ENCODE measurements at places on chromosomes 5 and 9.

- DNase-seq = no peak
Observed at GRCh38 chr9:133892193-133892920, 99.8 kb downstream of the VAV2 start.

DNA sequence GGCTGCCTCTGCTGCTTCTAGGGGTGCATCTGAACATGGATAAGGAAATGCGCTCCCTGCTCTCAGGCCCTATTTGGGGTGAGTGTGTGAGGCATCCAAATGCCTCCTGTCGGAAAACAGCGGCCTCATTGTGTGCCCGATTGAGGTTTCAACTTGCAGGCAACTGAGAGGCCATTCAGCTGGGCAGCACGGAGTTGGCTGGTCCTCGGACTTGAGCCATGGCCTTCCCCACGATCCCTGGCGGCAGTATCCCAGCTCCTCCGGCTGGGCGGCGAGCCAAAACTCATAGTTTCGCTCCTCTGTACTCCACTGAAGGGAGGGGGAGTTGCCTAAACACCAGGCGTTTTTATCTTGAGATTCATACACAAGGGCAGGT, 597.3 kb upstream of the SGCD start:
- DNase-seq = no peak

GRCh38 chr5:19564036-19564435, 424.0 kb downstream of the CDH18 start:
- DNase-seq = no peak

GRCh38 chr5:145247745-145248040, 587.4 kb downstream of the PRELID2 start:
- no peak for DNase-seq

GRCh38 chr9:108953983-108954574, 19.9 kb downstream of the ABITRAM start:
- no peak for DNase-seq

- no peak for DNase-seq
Observed at GRCh38 chr5:6183391-6184390, 194.7 kb downstream of the MED10 start.

- no peak for DNase-seq
Observed at GRCh38 chr5:137389042-137389441, 110.1 kb downstream of the SPOCK1 start.

- no peak for DNase-seq
Observed at GRCh38 chr9:127323393-127323792, 58.8 kb downstream of the GARNL3 start.

GRCh38 chr5:10601246-10602030, 37.6 kb downstream of the ANKRD33B start:
- no peak for DNase-seq

DNA sequence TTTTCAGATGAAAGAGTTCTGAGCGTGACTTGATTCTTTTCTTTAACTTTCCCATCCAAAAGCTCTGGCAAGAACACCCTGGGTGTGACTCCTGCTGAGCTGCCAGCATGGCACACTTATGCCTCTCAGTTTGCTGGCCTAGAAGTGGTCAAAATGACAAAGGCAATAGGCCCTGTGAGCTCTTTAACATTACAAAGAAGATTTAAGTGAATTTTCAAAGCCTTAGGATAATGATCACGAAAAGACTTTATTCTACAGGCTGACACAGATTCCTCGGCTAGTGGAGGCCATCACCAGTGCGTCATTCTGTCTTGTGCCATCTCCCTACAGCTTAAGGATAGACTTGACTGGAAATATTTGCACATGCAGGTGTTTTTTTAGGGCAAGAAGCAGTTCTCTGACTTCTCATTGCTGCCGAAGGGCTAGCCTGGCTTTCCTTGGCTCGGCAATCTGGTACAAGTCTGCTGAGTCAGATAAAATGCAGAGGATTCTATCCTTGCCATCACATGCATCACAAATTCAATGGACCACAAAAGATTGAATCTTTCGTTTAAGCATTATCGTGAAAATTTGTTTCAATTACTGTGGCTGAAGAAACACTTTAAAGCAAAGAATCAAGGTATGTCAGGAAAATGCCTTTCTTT, 311.5 kb downstream of the COX7C start:
- no peak for DNase-seq

- no peak for DNase-seq
Observed at GRCh38 chr9:121756474-121757280, 105.2 kb downstream of the DAB2IP start.

DNA sequence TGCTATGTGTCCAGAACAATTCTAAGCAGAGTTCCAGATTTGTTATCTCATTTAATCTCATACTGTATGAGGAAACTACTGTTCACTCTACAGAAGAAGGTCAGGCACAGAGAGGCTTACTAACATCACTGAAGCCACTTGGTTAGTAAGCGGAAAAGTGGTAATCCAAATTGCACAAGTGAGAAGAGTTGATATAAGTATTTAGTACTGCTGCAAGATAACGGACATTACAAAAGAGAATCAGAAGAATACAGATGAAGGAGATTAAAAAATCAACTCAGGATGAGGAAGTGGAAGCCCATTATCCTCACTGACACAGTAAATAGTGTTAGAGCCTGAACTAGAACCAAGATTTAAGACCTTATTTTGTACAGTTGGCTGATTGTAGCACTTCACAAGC, 22.3 kb upstream of the TLR4 start:
- no peak for DNase-seq

Measured in stimulated activated CD8-positive, alpha-beta memory T cell treated with anti-CD3 and anti-CD28 coated beads, Interleukin-7, amount 100 ng/mL, for 4 hours (primary cell).